ENCODE measurements at places on chromosomes 6 and 20.

DNA sequence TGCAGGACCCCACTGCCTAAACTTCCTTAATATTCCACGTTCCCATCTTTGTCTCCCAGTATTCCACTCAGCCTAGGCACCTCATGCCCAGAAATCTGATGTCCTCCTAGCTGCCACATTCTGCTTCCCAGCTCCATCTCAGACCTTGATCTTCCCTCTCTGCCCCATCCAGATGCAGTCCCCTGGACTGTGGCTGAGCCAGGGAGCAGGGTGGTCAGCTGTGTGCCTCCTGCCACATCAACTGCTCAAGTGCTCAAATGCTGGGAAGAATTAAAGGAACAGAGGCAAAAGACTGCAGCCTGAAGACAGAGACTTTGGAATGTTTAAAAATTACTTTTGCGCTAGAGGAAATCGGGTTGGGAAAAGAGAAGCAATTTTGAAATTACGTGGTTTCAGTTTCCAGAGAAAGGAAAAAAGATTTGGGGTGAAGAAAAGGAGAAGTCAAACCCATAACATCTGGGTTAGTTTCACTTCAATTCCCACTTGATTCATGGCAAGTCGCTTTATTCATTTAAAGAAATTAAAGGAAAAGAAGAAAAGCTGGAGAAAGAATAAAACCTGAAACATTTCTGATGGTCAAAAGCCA, 704.8 kb downstream of the PTPRT start:
- DNase-seq: no peak

GRCh38 chr6:144744720-144745119, 459.6 kb downstream of the UTRN start:
- no peak for DNase-seq

DNA sequence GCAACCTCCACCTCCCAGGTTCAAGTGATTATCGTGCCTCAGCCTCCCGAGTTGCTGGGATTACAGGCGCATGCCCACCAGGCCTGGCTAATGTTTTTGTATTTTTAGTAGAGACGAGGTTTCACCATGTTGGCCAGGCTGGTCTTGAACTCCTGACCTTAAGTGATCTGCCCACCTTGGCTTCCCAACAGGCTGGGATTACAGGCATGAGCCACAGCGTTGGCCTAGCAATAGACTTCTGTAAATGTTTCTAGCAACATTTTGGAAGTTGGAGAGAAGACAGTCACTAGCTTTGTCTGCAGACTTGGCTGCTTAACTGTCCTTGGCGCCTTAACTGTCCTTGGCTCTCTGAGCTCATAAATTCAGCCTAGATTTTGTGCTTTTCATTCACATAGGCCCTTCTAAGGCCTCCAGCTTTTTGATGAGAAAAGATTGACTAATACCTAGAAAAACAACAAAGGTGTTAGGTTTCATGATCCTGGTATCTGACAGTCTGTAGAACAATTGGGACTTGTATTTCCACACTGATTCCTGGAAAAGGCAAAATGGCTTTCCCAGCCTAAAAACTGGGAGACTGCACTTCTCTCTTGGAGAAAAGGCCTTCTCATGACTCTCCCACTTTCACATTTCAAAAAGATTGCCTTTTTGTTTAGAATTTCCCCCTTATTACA, 49.7 kb downstream of the OR2B2 start:
- no peak for DNase-seq

DNA sequence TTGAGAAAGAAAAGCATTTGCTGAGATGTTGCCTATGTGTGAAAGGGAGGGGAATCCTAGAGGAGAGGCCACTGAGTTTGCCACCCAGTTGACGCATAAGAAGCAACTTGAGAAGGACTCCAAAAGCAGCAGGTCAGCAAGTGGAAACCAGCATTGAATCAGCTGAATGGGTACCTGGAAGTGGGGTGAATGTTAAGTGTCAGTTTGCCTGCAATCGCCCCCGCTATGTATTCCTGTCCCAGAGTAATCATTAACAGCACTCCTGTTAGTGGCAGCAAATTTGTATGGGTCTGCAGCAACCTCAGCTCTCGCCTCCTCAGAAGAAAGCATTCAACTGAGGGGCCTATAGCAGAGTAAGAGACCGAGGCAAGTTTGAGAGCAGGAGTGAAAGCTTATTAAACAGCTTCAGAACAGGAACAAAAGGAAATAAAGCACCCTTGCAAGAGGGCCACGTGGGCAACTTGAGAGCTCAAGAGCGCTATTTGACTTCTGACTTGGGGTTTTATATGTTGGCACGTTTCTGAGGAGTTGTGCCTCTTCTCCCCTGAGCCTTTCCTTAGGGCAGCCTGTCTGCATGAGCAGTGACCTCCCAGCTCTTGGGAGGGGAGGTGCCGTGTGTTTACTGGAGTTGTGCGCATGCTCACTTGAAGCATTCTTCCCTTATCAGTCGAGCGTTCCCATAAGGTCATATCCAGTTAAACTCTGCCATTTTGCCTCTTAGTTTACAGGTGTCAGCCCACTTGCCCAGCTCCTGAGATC, 122.6 kb upstream of the PHACTR1 start:
- DNase-seq: no peak

Measured in stimulated activated CD4-positive, alpha-beta T cell treated with anti-CD3 and anti-CD28 coated beads, Interleukin-15, amount 100 ng/mL, for 1 hour (primary cell).